Body of pancreas (tissue), 4 donors: ENCODE measurements at places on chromosomes 12 and 14.

DNA sequence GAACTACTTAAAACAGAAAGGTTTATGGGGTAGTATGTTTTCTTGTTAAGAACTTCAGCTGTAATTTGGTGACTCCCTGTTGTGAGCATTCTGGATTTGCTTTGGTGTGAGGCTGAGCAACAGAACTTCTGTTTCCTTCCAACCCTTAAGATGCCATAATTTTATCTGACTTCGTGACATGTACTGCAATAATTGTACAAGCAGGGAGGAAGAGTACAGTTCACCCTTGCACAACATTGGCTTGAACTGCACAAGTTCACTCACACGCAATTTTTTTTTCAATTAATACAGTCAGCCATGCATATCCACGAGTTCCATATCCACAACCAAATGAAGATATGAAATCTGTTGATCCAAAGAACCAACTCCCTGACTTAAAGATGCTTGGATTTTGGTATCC is 42.9 kb upstream of the ANKS1B start:
- no peak for DNase-seq

DNA sequence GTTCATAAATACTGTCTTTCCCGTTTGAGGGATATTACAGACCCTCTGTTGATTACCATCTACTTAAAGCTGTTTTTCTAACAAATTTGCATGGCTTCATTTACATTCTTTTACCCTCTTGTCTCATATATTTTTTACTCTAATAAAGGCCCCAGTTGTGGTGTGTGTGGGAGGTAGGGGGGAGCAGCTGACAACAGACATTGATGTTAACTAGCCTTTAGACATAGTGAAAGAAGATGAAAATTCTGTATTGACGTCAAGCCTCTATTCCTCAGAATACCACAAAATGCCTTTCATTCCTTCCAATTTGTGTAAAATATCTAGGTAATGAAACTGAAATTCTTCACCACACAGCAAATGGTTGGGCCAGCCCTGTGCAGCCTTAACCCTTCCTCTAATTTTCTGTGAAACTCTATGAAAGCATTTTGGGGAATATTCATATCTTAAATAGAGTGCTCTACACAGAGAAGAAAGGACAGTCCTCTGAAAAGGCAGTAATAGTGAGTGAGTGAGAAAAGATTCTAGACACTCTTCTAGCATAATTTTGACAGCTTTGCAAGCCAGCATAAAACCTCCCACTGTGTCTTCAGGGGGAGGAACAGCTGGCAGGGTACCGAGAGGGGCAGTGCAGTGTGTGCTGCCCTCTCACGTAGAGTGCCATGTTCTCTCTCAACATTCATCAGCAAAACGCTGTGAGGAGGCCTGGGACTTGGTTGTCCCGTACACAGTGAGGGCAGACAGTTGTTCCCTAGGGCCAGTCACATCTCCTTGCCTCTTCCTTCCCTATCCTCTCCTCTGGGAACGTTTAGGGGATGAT is 20.1 kb upstream of the CERS5 start:
- no peak for DNase-seq

DNA sequence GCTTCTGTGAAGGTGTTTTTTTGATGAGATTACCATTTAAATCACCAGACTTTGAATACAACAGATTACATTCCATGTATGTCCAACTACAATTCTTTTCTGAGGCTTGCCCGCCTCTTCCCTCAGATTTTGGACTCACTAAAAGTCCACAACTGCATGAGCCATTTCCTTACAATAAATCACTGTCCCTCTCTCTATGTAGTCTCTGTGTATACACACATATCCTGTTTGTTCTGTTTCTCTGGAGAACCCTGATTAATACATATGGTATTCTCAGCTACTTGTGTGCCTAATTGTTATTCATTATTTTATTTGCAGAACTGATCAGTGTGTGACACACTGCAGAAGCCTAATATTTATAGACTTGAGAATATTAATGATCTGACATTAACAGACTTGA is 2.4 kb upstream of the MIPOL1 start:
- DNase-seq = no peak

GRCh38 chr12:108394196-108394595 is 55.1 kb upstream of the CMKLR1 start:
- no peak for DNase-seq

DNA sequence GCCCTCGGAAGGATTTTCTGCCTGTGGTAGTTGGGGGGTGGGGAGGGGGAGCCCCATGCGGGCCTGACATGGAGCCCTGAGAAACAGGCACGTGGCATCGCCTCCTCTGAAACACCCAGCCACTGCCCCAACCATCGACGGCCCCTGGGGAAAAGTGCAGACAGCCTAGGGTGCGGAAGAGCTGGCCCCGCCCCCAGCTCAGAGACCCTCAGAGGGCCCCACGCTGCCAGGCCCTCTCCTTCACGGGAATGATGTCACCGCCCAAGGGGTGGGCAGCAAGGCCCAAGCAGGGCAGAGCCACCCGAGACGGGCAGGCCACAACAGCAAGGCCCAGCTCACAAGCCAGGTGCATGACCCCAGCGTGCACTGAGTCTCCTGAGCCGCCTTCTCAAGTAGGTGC is 26.2 kb downstream of the BEGAIN start:
- no peak for DNase-seq

GRCh38 chr12:55092579-55092978 is 33.6 kb upstream of the OR9K2 start:
- no peak for DNase-seq
